MM.1S (cell line): ENCODE measurements at places on chromosomes 7 and 10.
A peak's percentile ranks its signal among the peaks of the same experiment; 100 is the strongest.

GRCh38 chr10:112379635-112380296 is 5.8 kb downstream of the ACSL5 start:
- no peak for DNase-seq

DNA sequence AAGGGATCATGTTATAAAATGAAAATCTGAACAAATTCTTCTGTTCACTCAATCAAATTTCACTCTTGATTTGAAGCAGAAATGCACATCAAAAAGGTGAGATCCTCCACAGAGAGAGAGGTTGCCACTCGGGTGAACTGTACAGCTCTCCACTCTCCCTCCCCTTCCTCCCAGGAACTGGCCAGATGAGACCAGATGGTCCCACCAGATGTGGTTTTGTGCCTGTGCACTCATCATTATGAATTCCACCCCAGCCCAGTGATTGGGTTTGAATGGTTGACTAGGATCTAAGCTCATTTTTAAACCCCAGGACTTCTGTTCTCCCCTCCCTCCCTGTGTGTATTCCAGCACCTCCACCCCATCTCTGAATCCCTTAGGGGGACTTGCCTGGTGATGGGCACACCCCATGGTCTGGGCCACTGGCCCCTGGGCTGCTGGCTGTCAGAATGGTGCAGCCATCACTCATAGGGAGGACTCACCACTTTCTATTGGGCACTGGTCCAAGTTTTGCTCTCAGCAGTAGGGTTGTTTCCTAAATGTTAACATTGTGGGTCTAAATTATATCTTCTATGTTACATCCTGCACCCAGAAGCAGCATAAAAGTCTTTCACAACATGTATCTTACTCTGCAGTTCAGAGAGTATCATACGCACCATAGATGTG is 393.1 kb downstream of the TNS3 start:
- no peak for DNase-seq

GRCh38 chr10:121662945-121663917 is 65.0 kb upstream of the FGFR2 start:
- no peak for DNase-seq

DNA sequence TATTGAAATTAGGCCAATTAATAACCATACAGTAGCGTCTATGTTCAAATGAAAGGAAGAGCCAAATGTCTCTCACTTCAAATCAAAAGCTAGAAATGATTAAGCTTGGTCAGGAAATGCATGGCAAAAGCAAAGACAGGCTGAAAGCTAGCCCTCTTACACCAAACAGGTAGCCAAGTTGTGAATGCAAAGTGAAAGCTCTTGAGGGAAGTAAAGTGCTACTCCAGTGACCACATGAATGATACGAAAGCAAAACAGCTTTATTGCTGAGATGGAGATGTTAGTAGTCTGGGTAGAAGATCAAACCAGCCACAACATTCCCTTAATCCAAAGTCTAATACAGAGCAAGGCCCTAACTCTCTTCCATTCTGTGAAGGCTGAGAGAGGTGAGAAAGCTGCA is 123.8 kb downstream of the TEX36 start:
- peak; percentile 46 for DNase-seq

GRCh38 chr7:223118-223800 is 30.9 kb downstream of the FAM20C start:
- DNase-seq = no peak

DNA sequence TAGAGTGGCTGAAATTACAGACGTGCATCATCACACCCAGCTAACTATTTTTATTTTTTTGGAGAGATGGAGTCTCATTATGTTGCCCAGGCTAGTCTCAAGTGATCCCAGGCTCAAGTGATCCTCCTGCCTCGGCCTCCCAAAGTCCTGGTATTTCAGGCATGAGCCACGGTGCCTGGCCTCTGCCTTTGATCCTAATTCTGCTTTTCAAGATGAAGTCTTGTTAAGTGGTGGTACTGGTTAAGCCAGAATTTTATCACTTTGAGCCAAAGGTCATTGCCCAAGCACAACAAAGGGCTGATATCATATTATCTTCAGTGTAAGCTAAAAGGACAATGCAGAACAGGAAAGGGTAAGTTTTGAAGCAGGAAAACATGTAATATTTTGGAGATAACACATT is 64.2 kb downstream of the MYOF start:
- no peak for DNase-seq

GRCh38 chr10:8992009-8992408 is 937.5 kb downstream of the GATA3 start:
- no peak for DNase-seq

GRCh38 chr10:33193701-33194521 is 140.6 kb downstream of the NRP1 start:
- DNase-seq = no peak

DNA sequence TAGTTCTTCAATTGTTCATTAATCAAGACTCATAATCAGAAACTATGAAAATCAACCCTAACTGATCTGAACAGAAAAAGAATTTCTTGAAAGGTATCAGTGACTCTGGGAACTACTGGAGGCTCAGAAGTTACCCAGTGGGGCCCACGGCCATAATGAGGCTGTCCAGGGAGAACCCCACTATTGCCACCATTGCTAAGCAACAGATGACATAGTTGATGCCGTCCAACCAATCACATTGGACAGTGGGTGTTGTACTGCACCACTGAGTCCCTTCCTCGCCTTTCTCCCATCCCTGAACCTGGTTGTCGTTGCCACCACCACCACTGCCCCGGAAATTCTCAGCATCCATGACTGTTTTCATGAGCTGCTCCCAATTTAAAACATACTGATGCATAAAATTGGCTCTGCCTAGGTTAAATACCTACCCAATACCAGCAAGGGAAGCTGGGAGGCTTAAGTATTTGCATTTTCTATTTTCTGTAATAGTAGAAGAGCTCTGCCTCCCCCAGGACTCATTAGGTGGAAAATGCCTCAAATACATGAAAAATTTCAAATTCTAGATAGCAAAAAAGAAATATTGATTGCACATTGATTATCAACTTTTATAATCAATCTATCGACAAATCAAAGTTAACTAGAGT is 26.7 kb upstream of the USP6NL start:
- DNase-seq = no peak

DNA sequence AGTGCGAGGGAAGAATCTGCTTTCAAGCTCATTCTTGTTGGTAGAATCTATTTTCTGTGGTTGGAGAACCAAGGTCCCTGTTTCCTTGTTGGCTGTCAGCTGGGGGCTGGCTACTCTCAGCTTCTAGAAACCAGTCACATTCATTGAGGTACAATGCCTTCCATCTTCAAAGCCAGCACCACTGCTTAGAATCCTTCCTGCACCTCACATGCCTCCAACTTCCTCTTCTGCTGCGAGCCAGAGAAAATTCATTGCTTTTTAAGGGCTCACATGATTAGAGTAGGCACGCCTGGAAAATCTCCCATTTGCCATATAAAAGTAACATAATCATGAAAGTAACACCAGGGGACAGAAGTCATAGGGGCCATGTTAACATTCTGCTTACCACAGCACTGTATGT is 28.7 kb downstream of the TES start:
- DNase-seq = no peak

- peak; percentile 62 for DNase-seq
Observed at GRCh38 chr10:63720072-63720537, 198.9 kb downstream of the REEP3 start.

GRCh38 chr7:45962861-45963260 is 41.8 kb upstream of the IGFBP3 start:
- DNase-seq = no peak

GRCh38 chr10:119491966-119492757 is 50.4 kb downstream of the RGS10 start:
- no peak for DNase-seq

- no peak for DNase-seq
Observed at GRCh38 chr7:106246902-106247711, 37.7 kb downstream of the NAMPT start.

DNA sequence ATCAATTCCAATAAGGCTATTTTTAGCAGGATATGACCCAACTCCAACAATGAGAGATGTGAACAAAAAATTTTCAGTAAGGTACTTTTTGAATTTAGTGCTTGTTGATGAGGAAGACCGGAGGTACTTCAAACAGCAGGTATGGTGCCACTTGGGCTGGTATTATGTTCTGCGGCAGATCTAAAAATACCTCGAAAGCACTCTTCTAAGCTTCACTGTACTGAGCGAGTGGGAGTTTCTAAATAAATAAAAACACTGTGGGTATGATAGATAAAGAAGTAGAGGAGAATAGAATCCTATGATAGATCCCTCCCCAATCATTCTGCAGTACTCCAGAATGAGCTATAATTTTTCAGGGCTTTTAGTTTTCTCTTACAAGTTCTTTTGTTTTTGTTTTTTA is 11.5 kb upstream of the SUPV3L1 start:
- no peak for DNase-seq

- DNase-seq = no peak
Observed at GRCh38 chr10:133557381-133557780, 8.0 kb downstream of the SYCE1 start.

DNA sequence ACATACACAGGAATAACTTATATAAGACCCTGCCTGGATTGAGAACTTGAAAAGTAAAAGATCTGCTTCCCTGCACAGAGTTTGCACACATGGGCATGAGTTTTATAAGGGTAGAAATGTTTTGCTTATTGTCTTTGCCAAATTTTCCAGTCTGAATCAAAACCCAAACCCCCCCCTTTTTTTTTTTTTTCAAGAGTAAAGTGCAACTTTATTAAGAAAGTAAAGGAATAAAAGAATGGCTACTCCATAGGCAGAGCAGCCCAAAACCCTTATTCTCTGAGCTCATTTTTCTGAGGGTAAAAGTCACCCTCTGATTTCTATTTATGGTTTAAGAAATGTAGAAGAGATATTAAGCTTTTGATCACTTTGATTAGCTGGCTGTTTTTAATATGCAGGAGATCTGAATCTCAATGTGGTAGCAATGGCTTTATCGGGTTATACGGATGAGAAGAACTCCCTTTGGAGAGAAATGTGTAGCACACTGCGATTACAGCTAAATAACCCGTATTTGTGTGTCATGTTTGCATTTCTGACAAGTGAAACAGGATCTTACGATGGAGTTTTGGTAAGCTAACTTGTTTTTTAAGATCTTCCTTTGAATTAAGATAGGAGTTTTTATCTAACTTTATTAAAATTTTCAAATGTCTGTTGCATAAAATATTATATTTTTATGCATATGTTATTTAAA is 18.7 kb downstream of the MIOS start:
- no peak for DNase-seq

- no peak for DNase-seq
Observed at GRCh38 chr10:30542895-30543288, 86.7 kb downstream of the LYZL2 start.

DNA sequence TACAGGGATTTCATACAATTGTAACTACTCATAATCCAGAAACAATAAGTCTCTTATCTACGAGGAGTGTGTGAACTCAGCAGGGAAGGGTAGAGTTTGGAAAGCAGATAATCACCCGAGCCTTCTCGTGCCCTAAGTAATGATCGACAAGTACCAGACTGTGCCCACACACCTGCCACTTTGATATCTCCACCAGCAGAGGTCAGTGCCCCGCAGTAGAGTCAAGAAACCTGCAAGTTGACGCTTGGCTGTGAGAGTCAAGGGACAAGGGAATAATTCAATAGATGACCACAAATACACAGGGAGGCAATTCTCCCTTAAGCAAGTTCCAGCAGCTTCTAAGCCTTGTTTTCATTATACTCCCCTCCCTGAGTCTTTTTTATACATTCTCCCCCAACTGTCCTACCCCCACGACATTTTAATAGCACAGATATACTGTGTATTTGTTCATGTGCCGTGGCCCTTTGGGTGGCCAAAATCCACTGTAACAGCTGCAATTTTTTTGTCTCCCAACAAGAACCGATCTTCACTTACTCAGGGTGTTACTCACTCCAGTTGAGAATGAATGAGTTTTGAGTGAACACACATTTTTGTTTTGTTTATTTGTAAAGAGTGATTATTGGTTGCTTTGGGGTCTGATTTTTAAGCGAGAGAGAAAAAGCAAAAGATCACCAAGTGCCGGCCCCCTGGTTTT is 106.9 kb upstream of the RHEB start:
- DNase-seq = peak; percentile 23

DNA sequence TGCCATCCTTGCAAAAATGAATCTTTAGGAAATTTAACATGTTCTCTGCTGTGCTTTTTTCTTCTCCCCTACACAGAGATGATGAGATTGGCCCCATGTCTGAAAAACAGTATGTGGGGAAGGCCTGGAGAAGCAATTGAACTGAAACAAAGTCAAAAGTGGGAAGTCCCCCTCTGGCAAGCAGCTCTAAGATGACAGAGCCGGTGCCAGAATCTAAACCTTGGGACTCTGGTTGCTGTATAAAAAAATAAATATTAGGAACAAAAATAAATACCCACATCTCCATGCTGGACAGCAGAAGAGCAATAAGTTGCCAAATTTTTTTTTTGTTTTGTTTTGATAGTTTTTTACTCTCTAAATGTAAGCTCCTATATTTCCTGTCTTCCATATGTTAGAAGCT is 51.8 kb upstream of the TRIL start:
- DNase-seq = no peak

DNA sequence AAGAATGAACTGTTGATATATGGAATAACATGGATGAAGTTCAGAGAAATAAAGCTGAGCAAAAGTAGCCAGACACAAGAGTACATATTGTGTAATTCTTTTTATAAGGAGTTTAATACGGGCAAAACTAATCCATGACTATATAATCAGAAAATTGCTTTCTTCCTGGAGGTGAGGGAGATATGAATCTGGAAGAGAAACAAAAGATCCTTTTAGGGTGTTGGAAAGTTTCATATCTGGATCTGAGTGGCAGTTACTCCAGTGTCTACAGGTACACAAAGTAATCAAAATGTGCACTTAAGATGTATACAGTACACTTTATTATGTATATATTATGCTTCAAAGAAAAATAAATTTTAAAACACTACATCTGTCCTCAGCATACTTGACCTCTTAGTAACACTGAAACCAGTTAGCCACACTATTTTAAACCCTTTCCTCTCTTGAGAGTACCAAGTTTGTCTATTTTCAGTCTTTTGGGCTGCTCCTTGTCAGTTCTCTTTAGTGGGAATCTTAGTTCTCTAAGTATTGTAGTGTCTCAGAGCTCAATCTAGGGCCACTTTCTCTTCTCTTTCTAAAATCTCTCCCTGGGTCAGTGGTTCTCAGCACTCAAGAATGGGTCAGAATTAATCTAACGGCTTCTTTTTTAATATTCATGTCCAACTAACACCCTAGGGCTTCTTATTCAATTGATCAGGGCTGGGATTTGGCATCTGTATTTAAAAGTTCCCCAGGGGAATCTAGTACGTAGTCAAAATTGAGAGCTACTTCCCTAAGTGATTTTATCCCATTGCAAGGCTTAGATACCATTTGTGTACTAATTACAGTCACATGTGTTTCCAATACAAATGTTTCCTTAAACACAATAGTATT is 4.3 kb upstream of the LIPF start:
- no peak for DNase-seq

DNA sequence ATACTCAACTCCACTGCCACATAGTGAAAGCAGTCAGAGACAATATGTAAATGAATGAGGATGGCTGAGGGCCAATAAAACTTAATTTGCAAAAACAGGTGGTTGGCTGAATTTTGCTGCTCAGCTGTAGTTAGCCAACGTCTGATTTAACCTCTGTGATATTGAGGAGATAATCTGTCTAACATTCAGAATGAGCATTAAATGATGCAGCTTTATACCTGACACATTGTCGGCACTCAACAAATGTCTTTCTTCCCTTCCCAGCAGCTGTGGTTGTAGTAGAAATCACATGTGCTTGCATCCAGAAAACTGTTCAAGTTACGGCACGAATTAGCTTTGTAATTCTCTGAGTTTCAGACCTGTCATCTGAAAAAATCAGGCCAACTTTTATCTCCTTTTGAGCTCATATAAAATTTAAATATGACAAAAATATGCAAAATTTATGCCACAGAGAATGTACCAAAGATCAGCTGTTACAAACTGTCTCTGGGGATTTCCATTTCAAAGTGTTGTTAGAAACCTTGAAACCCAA is 1239.7 kb downstream of the GATA3 start:
- DNase-seq = peak; percentile 30
